Stimulated activated CD4-positive, alpha-beta T cell treated with anti-CD3 and anti-CD28 coated beads, Interleukin-15, amount 100 ng/mL, for 1 hour (primary cell): ENCODE measurements at places on chromosomes 7 and 10.

- no peak for DNase-seq
Measured at GRCh38 chr7:16684935-16685334, 39.0 kb downstream of the BZW2 start.

GRCh38 chr10:67222934-67223333 is 297.1 kb downstream of the LRRTM3 start:
- DNase-seq = no peak

- DNase-seq = no peak
Measured at GRCh38 chr10:130761788-130762301, 549.7 kb downstream of the TCERG1L start.

DNA sequence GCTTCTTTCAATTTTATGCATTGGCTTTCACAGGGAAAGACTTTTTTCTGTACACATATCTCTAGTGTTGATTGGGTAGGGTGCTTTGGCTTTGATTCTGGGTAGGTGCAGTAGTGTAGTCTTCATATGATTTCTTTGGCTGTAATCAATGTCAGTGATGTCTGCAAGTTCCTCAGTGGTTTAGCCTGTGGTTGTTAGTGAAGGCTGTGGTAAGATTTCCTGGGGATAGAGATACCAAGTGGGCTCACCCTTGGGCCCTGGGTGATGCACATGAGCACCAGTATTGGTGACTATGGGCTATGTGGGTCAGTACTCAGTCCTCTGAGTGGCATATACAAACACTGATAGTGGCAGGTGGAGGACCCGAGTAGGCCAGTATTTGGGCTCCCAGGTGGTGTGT is 13.0 kb downstream of the GIMAP8 start:
- no peak for DNase-seq

- no peak for DNase-seq
Measured at GRCh38 chr10:110416776-110417711, 80.7 kb upstream of the DUSP5 start.

DNA sequence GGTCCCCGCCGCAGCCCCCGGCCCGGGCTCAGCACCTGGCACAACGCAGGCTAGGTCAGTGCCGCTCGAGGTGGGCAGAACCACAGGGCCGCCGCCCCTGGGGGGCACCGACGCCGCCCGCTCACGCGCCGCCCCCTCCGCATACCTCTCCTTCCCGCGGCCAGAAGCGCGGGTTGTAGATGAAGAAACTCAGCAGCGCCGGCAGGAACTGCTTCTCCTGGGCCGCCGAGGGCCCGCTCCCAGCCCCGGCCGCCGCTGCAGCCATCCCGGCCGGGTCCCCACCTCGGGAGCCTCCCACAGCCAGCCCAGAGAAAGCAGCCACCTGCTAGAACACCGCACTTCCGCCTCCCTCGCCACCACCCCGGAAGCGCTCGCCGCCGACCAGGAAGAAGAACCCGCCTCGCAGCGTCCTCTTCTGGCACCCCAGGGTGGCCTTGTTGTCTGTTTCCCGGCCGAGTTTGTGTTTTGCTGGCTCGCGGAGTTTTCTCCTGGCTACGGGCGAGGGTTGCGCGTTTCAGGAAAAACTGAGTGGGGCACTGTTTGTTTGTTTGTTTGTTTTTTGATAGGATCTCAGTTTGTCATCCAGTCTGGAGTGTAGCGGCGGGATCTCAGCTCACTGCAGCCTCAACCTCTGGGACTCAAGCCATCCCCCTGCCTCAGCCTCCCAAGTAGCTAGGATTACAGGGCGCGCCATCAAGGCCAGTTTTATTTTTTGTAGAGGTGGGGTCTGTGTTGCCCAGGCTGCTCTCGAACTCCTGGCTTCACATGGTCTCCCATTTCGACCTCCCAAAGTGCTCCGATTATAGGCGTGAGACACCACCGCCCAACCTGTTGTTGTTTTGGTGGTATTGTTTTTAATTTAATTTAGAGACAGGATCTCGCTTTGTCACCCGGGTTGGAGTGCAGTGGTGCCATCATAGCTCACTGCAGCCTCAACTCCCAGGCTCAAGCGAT is 17.7 kb downstream of the OCM2 start:
- peak; percentile 60 for DNase-seq

DNA sequence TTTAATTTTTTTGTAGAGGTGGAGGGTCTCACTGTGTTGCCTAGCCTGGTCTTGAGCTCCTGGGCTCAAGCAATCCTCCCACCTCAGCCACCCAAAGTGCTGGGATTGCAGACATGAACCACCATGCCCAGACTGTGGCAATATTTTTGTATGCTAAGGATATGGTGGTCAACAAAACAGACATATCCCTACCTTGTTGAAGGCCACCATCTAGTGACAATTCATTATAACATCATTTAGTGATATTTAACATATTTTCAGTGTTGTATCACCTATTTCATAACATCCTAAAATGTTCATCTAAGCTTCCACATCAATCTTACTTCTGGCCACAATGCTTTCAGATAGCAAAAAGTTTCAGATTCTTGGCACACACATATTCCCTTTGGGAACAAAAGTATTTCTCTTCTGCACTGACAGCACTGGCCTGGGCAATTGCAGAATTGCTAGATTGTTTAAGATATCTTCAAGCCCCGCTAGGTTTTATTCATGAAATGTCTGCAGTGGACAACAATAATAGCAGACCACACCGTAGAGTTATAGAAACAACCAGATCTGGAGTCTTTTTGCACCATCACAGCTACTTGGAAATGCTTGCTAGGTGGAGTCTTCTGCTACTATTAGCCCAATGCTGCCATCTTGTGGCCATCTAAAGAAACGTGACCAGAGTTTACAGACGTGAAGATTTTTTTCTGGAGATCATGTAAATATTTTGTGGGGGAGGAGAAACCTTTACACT is 58.4 kb downstream of the DNAJC12 start:
- DNase-seq = peak; percentile 13

- no peak for DNase-seq
Measured at GRCh38 chr10:116769791-116770190, 27.4 kb upstream of the HSPA12A start.

DNA sequence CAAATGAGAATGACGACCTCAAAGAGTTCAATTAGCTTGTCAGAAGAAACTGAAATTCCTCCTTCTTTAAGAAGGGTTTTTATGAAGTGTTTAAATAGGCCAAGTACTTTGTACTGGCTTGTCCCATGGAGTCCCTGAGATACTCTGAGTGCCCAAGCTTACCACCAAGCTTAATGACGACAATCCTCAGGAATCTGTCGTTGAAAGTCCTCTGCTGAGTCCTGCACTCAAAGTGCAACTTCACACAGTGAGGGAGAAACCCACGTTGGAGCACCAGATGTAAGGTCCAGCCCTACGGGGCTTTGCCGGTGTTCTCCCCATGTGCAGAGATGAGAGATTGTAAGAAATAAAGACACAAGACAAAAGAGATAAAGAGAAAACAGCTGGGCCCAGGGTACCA is 42.8 kb upstream of the AKR1C2 start:
- DNase-seq = no peak

GRCh38 chr10:127320176-127320575 is 123.8 kb upstream of the INSYN2A start:
- no peak for DNase-seq

- DNase-seq = no peak
Measured at GRCh38 chr10:119478111-119478802, 64.3 kb downstream of the RGS10 start.

DNA sequence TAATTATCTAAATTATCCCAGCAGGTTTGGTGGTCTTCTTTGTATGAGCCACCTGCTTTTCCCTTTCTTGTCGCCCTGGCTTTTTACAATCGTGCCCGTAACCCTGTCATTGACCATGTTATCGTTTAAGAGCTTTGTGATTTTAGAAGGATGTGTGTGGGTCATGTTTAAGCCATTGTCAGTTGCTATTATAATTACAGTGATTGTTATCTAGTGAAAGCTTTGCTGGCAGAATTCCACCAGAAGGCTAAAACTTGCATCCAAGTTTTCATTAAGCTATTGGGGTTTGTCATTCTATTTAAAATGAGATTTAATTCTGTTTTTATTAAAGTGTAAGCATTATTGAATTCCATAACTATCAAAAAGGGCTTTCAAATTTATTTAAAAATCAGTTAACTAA is 354.2 kb upstream of the TMEM229A start:
- DNase-seq = no peak

- no peak for DNase-seq
Measured at GRCh38 chr7:155471718-155472117, 13.8 kb downstream of the EN2 start.

GRCh38 chr10:46317889-46318288 is 31.1 kb downstream of the ANTXRL start:
- no peak for DNase-seq

DNA sequence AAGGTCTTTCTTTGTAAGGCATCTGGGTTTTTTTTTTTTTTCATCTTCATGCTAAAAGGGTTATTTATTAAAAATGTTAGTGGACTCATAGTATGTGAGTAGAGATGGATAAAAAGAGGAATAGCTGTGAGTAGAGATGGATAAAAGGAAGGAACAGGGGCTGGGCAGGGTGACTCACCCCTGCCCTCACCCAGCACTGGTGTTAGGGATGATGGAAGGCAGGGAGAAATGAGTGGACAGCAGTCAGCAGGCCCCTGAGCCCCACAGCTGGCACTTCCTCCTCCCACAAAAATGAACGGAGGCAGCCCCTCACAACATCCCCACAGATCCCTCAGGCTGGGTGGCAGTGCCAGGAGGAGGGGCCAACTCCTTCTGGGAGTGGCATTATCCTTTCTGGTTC is 39.3 kb downstream of the ANTXRL start:
- DNase-seq = no peak

DNA sequence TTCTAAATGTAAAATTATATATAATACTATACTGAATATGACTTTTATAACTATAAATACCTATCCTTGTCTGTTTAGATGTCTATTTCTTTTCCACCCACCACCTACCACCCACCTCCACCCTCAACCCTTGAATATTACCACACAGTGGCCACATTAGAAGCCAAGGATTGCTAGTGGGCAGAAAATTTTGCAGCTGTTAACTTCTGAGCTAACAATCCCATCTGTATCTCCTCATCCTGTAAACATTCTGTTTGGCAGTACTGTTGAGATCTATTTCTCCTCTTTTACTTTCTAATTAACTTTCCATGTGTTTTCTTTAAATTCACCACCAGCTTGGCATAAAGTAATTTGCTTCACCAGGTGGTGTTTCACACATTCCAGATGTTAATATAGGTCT is 281.1 kb upstream of the BMPER start:
- no peak for DNase-seq

DNA sequence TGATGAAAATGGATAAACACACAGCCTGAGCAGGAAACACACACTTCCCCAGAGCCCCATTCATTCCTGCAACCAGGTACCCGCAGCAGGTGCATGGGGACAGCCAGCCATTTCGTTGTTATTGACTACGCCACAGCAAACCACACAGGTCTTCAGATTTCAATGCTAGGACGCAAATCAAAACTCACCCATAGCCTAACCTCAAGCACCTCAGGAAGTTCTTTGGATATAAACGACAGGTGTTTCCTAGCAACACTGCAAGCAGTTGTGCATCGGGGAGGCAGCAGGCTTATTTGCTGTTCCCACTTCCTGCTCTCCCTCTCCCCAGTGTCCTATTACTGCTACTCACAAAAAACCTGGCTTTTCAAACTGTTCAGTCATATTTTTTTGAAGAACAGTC is 176.5 kb upstream of the FRMD4A start:
- DNase-seq = peak; percentile 14
